ENCODE measurements at places on chromosomes 1 and 21.

- peaks cover 9% of the 10 kb centered on the region for H3K36me3 ChIP-seq
- H3K4me1 ChIP-seq, result no peaks in the 10 kb centered on the region
- H3K4me3 ChIP-seq, result no peak overlapping the region
- H3K27me3 ChIP-seq, result no peaks in the 10 kb centered on the region
Measured at GRCh38 chr1:183103147-183103546, 79.9 kb downstream of the LAMC1 start.

DNA sequence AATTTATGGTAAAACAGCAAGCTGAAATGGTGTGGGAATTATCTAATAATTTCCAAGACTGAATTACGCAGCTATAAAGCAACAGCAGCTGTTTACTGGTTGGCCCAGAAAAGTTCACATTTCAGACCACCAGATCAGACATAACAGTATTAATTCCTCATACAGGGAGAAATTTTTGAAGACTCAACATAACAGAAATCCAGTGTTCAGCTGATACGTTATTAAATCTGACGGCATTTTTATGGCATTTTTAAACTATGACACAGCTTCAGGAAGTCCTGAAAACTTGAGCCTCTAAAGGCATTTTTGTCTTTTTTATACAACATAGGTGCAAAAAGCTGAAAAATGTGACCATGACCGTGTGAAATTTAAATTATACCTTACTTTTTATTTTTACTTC lies 91.2 kb downstream of the APP start:
- DNase-seq, result peak; percentile 58
- H3K27ac ChIP-seq, result peak overlapping the region; percentile 6
- no peaks in the 10 kb centered on the region for H3K36me3 ChIP-seq
- peaks cover 11% of the 10 kb centered on the region for H3K4me1 ChIP-seq

- no peaks in the 10 kb centered on the region for H3K27me3 ChIP-seq
- peak overlapping the region; percentile 94 for H3K27ac ChIP-seq
- H3K36me3 ChIP-seq, result peaks cover 12% of the 10 kb centered on the region
- H3K4me1 ChIP-seq, result peaks cover 54% of the 10 kb centered on the region
Measured at GRCh38 chr1:153533689-153534201, 2.0 kb downstream of the S100A6 start.

GRCh38 chr1:151594143-151594625 lies 17.7 kb upstream of the SNX27 start:
- H3K27ac ChIP-seq, result no peak overlapping the region
- H3K4me3 ChIP-seq, result peak overlapping the region; percentile 27
- H3K36me3 ChIP-seq, result no peaks in the 10 kb centered on the region
- DNase-seq, result peak; percentile 89

DNA sequence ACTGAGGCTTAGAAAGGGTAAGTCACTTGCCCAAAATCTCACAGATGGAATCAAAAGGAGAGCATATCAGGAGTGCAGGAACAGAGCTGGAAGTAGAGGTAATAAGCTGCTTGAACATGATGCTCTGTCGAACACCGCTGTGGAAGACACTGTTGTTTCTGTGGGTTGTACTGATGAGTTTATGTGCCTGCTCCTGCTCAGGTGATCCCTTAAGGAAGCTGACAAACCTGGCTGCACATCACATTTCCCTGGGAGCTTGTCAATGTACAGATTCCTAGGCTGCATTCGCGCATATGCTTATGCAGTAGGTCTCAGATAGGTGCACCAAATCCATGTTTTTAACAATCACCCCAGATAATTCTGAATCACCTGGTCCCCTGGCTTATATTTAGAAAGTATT lies 79.7 kb downstream of the ZNF326 start:
- H3K36me3 ChIP-seq, result no peaks in the 10 kb centered on the region
- DNase-seq, result no peak
- no peaks in the 10 kb centered on the region for H3K4me1 ChIP-seq
- H3K27me3 ChIP-seq, result peaks cover 55% of the 10 kb centered on the region
- no peak overlapping the region for H3K27ac ChIP-seq

Data from PC-3 (cell line).